ENCODE measurements at places on chromosomes 3 and 15. TPM values are rescaled to one million over a fixed set of nuclear protein-coding genes. Genes with fewer than 3 reads are reported as not detected.

DNA sequence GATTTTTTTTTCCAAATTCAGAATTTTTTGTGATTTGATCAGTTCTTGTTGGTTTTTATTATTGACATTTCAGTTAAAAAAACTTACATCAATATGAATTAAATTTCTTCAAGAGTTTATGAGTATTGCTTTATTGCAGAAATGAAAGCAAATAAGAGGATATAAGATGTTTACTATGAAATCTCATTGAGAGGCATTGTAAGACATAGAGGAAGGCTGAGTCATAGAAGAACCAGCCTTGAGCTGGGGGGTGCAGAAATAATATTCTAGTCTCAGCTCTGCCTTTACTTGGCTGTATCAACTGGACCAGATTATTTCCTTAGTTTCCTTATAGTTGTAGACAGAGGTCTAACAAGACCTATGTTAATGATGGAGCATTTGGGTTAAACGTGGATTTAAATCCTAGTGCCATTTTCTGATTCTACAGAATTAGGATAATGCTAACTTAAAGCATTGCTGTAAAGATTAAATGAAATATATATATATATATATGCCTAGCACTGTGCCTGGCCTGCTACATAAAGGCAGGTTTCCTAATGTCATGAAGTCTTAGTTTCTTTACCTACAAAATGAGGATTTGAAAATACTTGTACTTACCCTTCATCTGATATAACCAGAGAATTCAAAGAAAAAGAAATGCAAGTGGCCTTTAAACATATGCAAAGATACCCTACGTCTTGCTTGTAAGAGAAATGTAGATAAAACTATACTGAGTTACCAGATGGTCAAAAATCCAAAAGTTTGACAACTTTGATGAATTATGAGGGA is 7.3 kb downstream of the FAM98B start:
- no peak for DNase-seq

- no peak for DNase-seq
These were observed 96.9 kb downstream of the LINGO1 start for GRCh38 chr15:77535845-77536244.

DNA sequence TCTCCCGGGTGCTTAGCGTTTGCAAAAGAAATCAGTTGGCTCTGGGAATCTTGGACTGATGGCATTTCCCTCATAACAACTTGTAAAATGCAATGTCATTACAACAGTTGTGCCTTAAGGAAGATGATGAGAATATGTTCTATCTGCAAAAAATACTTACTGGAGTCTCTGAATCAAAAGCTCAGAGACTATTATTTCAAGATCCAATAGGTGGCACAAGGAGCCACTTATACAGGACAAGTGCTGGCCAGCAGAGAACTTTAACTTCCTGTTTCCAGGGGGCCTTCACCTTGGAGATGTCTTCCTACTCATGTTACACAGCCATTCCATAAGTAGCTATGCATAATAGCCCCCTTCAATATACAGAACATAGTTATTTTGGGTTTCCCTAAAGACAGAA is 8.9 kb upstream of the RPS27L start:
- no peak for DNase-seq

- DNase-seq, result no peak
These were observed 7.5 kb downstream of the TMEM40 start for GRCh38 chr3:12751571-12751970.

Gene LEKR1
- polyA plus RNA-seq, result 0.34 TPM

Gene PARP14
- 7.1 TPM for polyA plus RNA-seq
